CD4-positive, alpha-beta memory T cell (primary cell): ENCODE measurements at places on chromosomes 4 and X. TPM values are rescaled to one million over a fixed set of nuclear protein-coding genes. Genes with fewer than 3 reads are reported as not detected.

The PDE6B gene
- total RNA-seq, result 15.4 TPM

The POF1B gene
- total RNA-seq, result 0.90 TPM

The AMER1 gene
- total RNA-seq, result 5.5 TPM

The NXF2 gene
- not detected for total RNA-seq

The SPARCL1 gene
- total RNA-seq, result not detected

The SLC6A14 gene
- not detected for total RNA-seq

The RBMXL3 gene
- total RNA-seq, result not detected

The HS3ST1 gene
- total RNA-seq, result 0.03 TPM

The UGT8 gene
- total RNA-seq, result 0.36 TPM

The RIBC1 gene
- total RNA-seq, result 1.2 TPM
